ENCODE measurements at places on chromosomes 13 and 19.

- no peak for DNase-seq
Observed at GRCh38 chr19:36049080-36049698, 4.9 kb downstream of the THAP8 start.

- DNase-seq, result no peak
Observed at GRCh38 chr13:101209206-101209893, 207.0 kb downstream of the NALCN start.

DNA sequence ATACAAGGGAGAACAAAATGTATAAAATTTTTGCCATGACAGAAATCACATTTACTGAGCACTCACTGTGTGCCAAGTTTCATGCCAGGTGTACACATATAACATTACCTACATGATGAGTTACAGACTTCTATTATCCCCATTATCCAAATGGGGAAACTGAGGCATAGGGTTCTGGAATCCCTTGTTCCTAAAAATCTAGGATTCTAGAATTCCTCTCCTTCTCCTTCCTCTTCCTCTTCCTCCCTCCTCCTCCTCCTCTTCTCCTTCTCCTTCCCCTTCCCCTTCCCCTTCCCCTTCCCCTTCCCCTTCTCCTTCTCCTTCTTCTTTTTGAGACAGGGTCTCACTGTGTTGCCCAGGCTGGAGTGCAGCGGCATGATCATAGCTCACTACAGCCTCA lies 14.2 kb upstream of the BCL3 start:
- DNase-seq, result no peak

GRCh38 chr13:103078158-103078557 lies 11.9 kb upstream of the SLC10A2 start:
- no peak for DNase-seq

GRCh38 chr19:1307320-1307719 lies 21.6 kb downstream of the EFNA2 start:
- no peak for DNase-seq

DNA sequence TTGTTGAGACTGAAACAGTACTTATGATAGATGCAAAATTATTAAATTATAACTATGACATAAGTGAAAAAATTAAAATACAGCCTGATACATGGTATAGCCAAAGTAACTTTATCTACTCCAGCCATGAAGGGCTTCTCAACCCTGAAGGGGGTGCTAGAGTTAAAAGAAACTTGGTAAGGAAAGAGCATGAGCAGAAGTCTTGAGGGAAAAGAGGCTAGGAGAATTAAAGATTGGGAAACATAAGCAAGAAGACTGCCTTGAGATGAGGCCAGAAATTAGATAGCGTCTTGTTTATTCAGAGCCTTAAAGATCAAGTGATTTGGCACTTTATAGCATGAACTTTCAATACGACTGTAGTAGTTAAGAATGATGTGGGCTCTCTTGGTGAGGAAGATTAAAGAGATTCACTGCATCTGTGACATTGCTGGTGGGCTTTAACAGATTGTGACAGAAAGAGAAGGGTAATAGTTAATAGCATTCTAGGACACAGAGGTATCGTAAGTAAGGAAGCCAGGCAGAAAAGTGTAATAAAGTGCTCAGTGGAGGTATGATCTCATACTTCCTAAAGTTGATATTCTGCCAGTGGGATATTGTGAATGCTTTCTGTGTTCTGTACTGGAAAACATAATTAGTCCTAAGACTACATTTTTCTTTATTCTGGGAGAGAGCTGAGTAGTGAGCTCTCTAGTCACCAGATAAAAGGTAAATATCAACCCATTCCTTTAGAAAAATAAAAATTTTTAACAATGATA lies 385.4 kb upstream of the PRR20A start:
- DNase-seq, result no peak

DNA sequence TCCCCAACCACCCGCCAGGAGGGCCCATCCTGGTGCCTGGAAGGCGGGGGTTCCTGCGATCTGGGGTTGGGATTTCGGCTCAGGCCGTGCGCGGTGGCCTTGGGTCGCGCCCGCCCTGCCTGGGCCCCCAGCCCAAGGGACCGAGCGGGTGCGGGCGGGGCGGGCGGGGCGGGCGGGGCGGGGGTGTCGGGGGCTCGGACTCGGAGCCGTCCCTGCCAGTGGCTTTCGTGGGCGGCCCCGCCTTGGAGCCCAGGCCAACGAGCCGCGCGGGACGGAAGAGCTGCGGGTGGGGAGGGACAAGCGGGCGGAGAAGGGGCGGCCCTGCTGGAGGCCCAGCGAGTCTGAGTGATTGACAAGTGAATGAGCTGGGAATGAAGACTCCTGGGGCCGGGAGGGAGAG lies 24.6 kb upstream of the ZNF729 start:
- no peak for DNase-seq
